ENCODE measurements at places on chromosomes 12 and 14.

DNA sequence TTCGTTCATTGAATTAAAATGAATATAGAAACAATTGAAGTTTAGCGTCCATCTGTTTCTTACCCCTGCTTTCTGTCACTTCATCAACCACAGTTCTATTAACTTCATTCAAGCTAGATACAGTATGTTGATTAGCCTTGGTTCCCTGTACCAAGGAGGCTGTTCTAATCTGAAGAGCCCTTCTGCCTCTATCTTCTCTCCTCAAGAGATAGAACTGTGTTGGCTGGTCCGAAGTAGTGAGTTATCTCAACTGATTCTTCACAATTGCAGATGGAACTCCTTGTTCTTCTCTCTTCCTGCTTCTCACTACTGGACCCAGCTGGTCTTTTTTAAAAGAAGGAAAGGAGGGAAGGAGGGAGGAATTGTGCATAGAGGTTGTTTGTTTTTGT is 82.1 kb upstream of the TRAF3 start:
- DNase-seq = no peak

- DNase-seq = no peak
Observed at GRCh38 chr12:50400104-50400637, 514 bp upstream of the LARP4 start.

GRCh38 chr14:78340250-78340649 is 170.1 kb downstream of the NRXN3 start:
- DNase-seq = no peak

DNA sequence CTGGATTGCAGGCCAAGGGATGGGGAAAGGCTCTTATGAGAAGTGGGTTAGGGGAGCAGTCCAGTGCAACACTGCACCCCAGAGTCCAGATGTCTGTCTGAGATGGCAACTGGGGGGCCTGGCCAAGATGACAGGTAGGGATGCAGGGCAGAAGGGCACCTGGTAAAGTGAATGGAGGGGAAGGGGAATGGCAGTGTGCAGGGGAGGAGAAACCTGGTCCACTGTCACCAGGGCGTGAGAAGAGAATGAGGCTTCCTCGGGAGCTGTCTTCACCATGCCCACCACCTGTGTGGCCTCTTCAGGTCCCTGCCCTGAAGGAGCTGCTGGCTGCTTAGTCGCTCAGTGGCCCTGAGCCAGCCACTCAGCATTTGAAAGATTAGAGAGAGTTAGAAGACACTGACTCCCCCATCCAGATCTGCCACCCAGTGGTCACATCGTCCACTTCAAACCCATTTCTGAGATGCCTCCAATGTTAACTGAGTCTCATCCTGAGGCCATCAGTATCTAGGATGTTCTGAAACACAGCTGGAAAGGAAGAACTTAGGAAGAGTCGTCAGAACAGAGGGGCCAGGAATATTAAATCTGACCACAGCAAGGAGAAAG is 57.3 kb downstream of the PLEKHG3 start:
- DNase-seq = peak; percentile 37

DNA sequence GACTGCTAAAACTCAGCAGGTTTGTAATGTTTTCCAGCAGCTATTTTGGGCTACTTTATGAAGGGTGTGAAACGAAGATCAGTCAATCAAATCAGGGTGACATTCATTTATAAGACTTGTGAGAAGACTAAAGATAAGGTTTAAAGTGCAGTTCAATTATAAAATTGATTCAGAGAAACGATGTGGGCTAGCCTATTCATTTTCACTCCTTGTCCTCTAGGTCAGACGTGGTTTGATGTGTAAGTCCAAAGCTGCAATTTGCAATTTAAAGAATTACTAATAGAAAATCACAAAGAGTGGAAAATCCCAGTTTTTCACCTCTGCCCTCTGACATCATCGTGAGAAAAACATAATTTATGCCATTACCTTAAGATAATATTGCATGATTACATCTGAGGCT is 243.5 kb upstream of the NOVA1 start:
- no peak for DNase-seq

DNA sequence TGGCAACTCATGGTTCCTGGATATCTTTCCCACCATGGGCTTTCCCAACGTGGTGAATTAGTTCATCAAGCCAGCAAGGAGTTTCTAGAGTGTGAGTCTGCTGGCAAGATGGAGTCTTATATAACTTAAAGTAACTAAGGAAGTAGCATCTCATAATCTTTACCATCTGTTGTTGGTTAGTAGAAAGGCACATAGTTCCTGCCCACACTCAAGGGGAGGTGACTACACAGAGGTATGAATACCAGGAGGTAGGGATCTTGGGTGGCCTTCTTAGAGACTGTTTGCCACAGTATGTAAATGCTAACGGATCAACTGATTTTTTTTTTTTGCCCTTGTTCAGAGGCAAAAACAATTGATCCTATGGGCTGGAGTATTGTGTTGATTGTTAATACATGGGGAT is 446.9 kb downstream of the ATP23 start:
- DNase-seq = no peak

GRCh38 chr14:52551205-52551604 is 1.1 kb downstream of the TXNDC16 start:
- DNase-seq = no peak

GRCh38 chr12:59396519-59396918 is 199.3 kb upstream of the SLC16A7 start:
- no peak for DNase-seq

DNA sequence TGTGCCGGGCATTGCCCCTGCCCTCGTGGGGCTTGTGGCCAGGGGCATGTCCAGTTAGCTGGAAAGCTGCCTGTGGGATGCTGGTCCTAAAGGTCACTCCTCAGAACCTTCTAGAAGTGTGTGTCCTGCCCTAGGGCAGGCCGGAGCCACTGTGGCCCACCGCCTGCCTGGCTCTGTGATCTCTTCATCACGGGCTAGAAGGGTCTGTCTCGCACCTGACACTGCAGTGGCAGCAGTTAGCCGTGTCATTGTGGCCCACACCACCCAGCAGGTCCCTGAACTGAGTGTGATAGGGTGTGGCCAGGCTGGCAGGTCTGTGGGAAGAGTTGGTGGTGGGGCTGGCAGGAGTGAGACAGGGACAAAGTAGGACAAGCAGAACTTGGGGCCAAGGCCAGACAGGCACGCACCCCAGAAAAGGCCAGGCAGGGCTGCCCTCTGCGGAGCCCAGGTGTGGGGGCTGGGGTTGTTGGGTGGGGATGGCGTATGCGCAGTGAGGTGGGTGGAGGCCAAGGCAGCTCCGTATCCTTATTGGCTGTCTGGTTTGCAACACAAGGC is 41.2 kb downstream of the ADGRD1 start:
- peak; percentile 25 for DNase-seq

DNA sequence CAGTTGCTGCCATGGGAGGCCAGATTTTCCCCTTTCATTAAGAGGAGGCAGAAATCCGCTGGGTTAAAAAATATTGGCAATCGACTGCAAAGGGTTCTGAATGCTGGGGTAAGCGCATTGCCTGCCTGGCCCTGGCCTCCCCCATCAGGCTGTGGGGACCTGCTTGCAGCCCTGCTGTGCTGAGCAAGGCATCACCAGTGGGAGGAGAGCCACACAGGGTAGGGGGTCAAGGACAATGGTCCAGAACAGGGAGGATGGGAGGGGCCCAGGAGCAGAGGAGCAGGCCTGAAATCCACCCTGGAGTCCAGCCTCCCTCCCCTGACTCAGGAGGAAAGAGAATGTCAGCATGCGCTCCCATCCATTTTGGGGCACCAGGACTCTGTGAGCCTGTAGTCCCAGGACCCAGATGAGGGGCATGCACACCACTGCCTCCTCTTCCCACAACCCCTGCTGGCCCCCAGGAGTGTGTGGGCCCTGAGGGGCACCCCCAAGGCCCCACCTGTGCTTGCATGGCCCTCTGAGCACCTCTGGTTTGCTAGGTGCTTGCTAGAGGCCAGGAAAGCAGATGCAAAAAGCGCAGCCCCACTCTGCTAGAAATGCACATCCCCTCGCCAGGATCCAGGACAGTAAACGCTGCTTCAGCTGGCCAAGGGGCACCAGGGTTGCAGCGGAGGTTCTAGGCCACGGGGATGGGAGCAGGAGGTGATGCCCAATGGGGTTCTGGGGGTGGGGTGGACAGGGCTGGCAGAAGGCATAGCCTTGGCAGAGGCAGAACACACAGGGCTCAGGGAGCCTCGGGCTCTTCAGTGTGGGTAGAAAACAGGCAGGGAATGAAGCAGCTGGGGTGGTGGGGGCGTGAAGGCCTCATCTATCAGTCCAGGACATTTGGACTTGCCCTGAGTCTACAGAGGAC is 14.6 kb downstream of the TESC start:
- DNase-seq = no peak

GRCh38 chr14:90518941-90519256 is 122.1 kb downstream of the CALM1 start:
- DNase-seq = no peak

DNA sequence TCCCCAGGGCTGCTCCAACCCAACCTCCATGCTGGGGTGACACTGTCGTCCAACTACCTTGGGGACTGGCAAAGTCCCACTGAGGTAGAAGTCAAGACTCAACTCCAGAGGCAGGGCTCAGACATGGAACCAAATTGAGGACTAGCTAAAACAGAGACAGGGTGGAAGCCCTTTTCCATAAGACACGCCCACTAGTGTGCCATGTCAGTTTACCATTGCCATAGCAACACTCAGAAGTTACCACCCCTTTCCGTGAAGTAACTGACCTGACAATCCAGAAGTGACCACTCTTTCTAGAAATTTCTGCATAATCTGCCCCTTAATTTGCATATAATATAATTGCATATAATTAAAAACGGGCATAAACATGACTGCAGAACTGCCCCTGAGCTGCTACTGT is 409.6 kb downstream of the MED13L start:
- no peak for DNase-seq

DNA sequence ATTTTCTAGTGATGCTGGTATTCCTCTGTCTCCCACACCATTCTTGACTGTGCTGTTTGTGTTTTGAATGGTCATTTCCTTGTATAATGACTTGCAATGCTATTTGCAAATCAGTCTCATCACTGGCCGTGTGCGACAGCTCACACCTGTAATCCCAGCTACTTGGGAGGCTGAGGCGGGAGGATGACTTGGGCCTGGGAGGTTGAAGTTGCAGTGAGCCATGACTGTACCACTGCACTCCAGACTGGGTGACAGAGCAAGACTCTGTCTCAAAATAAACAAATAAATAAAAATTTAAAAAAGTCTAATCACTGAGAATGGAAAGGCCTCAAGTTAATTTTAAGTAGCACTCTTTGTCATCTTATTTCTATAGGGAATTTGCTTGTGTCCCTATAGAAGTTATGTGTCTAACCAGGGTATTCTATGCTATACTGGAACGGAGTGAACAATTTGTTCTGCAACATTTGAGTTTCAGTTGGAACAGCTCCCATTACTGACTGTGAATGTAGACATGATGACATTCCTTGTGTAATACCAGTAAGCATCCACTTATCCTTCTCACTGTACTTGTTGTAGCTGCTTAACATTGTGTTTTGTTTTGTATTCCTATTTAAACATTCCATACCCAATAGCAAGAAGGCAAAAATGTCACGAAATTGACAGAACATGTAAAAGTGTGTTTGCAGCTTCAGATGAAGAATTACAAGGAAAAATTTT is 126.3 kb downstream of the MGST1 start:
- no peak for DNase-seq

GRCh38 chr12:124301084-124301654 is 6.3 kb downstream of the RFLNA start:
- no peak for DNase-seq

DNA sequence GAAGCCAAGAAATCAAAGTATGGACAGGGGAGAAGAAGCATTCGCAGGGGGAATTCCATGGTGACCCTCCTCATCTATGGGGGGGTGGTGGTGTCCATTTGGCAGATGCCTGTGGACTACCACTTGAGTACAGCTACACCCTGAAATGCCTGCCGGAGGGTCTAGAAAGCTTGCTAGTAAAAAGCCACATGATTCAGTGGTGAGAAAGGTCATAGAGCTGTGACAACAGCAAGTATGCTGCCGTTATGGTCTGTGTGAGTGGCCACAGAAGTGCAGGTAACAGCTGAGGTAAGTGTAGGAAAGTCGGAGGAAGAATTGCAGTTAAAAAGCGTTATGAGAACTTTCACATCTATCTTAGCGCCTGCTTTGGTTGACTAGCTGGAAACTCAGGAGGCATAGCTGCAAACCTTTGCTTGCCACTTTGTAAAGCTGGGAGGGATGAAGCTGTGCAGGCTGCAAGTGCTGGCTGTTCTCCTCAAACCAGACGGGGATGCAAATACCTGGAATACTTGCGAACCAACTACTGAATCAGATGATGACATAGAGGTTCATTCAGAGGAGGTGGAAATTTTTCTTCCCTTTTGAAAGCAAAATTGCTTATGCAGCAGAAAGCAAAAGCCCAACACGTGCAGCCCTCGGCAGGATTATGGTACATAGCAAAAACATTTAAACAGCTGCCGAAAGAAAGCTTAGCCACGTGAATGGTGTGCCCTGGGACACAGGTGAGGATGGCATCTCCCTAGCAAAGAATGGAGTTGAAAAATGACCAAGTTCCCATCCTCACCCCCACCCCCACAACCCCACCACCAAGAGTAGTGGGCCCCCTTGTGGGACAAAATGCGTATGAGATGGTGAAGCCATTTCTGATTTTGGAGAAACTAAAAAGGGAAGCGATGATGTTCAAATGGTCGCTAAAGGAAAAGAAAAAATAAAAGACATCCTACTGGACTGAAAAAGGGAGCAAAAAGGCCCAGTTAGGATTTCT is 287.0 kb downstream of the RERGL start:
- no peak for DNase-seq

DNA sequence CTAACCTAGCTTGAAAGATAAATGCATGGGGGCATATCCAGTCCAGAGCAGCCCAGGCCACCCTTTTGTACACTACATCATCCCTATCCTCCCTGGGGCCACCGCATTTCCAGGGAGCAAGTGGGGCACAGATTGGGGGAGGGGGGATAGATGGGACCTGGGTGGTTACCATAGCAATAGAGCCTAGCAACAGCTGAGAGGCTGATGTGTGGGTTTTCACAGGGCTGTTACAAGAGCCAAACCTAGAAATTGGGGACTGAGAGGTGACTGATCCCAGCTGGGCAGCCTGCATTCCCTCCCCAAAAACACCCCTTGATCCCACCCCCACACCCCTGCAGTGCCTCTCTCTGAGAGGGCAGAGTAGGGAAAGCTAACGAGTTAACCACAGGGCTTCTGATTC is 3.7 kb upstream of the ZNF384 start:
- DNase-seq = no peak

DNA sequence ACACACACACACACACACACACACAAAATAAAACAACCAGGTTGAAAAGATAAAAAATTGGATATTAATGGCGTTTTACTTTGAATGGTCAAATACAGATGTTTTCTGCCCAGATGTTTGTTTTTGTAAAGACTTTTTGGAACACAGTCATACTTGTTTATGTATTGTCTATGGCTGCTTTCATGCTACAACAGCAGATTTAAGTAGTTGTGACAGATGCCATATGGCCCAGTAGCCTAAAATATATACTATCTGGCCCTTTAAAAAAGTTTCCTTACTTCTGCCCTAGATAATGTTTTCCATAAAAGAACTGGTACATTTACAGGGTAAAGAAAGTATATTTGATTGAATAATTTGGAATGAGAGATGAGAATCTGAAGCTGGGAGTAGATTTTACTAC is 1362.8 kb upstream of the SEL1L start:
- DNase-seq = no peak

Data from Right ventricle myocardium inferior (tissue), 1 donor.